ENCODE measurements at places on chromosomes 11 and 22. TPM values are rescaled to one million over a fixed set of nuclear protein-coding genes. Genes with fewer than 3 reads are reported as not detected.

DNA sequence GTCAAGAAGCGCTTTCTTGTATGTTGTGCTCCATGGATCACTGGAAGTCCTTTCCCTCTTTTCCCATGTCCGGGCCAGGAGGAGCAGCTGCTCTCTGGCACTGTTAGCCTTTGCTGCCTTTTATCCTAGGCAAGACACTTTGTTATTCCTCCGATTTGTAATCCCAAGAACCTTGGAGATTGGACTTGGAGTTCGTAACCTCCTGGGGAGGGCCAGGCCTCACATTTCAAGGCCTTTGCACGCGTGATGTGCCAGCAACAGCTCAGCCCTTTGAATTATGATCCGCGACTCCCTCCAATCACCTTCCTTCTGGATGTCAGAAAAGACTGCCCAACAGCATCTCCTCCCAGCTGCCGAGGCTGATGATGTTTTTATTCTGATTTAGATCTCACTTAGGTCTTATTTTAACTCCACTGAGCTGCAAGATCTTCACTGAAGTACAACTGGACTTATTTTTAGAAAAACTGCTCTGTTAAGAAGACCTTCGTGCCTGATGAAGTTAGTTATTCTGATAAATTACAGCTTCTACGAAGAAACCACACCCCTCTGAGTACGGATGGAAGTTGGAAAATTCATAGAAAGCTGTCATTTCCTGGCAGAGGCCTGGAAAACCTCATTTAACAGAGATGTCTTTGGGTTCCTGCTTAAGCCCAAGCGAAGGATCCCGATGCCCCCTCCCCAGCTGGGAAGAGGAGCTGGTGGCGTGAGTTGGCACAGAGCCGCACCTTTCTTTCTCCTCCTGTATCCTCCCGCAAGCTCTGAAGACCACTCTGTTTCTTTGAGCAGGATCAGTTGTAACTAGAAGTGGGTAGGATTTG lies 62.4 kb downstream of the PARVB start:
- no peak for DNase-seq

Gene GLB1L2
- polyA plus RNA-seq: 0.46 TPM

Gene TMEM191B
- polyA plus RNA-seq: 3.5 TPM

DNA sequence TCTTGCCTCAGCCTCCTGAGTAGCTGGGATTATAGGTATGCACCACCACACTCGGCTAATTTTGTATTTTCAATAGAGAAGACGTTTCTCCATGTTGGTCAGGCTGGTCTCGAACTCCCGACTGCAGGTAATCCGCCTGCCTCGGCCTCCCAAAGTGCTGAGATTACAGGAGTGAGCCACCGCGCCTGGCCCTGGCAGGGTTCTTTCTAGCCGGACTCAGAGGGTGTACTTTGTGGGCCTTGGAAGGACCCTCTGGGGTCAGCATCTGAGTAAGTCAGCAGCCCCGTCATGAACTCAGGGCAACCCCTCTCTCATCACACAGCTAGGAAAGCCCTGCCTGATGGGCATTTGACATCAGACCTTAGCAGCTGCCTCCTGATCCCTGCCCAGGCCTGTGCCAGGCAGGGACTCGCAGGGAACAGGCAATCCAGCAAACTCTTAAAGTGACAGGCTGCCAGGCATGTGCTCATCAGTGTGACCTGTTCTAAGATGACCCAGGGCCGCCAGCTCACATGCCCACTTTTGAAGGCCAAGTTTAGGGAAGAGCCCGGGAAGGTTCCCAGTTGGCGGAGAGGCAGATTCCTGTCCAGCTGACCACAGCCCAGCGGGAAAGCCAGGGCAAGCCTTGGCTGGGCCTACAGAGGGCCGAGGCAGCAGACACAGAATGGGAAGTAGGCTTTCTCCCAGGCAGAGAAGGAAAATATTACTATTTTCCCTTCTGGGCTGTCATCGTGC lies 92.9 kb downstream of the MORC2 start:
- peak; percentile 54 for DNase-seq

Gene BIRC3
- polyA plus RNA-seq: 35.0 TPM

Gene BBOX1
- polyA plus RNA-seq: not detected

Gene SAA2
- polyA plus RNA-seq: 13.1 TPM

Data from spleen (tissue), 13 donors.